ENCODE measurements at places on chromosomes 13 and 19. TPM values are rescaled to one million over a fixed set of nuclear protein-coding genes. Genes with fewer than 3 reads are reported as not detected.

BCAM gene
- total RNA-seq = 2.4 TPM

FREM2 gene
- 0.39 TPM for total RNA-seq

PLPPR2 gene
- total RNA-seq = 14.1 TPM

SCN1B gene
- 0.22 TPM for total RNA-seq

DENND1C gene
- total RNA-seq = not detected

SPACA4 gene
- total RNA-seq = not detected

CNOT3 gene
- total RNA-seq = 15.8 TPM

LILRB4 gene
- not detected for total RNA-seq

DGKH gene
- total RNA-seq = 5.5 TPM

PRKCG gene
- not detected for total RNA-seq

LRG1 gene
- total RNA-seq = not detected

MBD3L3 gene
- total RNA-seq = not detected

KLK8 gene
- 0.39 TPM for total RNA-seq

TMEM143 gene
- 11.0 TPM for total RNA-seq

TUBA3C gene
- total RNA-seq = not detected

MLNR gene
- not detected for total RNA-seq

ZNF582 gene
- total RNA-seq = 3.9 TPM

CD22 gene
- total RNA-seq = 1.6 TPM

RETN gene
- total RNA-seq = not detected

WTIP gene
- total RNA-seq = 34.2 TPM

KLK3 gene
- not detected for total RNA-seq

TSSK6 gene
- 1.1 TPM for total RNA-seq

IGSF23 gene
- total RNA-seq = not detected

WDFY2 gene
- total RNA-seq = 5.1 TPM

KCNJ14 gene
- total RNA-seq = 0.33 TPM

NTN5 gene
- 0.11 TPM for total RNA-seq

NMRK2 gene
- total RNA-seq = not detected

ZNF728 gene
- 0.65 TPM for total RNA-seq

CD79A gene
- total RNA-seq = 0.87 TPM

OR2Z1 gene
- total RNA-seq = not detected

STAP2 gene
- total RNA-seq = 51.0 TPM

ZNF442 gene
- 5.1 TPM for total RNA-seq

SNRNP70 gene
- 147 TPM for total RNA-seq

OR7C1 gene
- total RNA-seq = 3.5 TPM

UQCR11 gene
- 37.4 TPM for total RNA-seq

Data from placental epithelial cell (primary cell).